ENCODE measurements at places on chromosomes 4 and X. TPM values are rescaled to one million over a fixed set of nuclear protein-coding genes. Genes with fewer than 3 reads are reported as not detected.

The PARM1 gene
- total RNA-seq = 34.2 TPM

The ATP8A1 gene
- total RNA-seq = 17.3 TPM

The LONRF3 gene
- total RNA-seq = 1.5 TPM

The TKTL1 gene
- 12.3 TPM for total RNA-seq

The CSAG1 gene
- not detected for total RNA-seq

The EDA gene
- 5.2 TPM for total RNA-seq

The UCHL1 gene
- total RNA-seq = 3.2 TPM

The PPEF2 gene
- not detected for total RNA-seq

The STX18 gene
- 14.4 TPM for total RNA-seq

The TMEM47 gene
- total RNA-seq = 34.8 TPM

The SHROOM3 gene
- total RNA-seq = 29.0 TPM

The XAGE2 gene
- not detected for total RNA-seq
